ENCODE measurements at places on chromosomes 12 and 14.

DNA sequence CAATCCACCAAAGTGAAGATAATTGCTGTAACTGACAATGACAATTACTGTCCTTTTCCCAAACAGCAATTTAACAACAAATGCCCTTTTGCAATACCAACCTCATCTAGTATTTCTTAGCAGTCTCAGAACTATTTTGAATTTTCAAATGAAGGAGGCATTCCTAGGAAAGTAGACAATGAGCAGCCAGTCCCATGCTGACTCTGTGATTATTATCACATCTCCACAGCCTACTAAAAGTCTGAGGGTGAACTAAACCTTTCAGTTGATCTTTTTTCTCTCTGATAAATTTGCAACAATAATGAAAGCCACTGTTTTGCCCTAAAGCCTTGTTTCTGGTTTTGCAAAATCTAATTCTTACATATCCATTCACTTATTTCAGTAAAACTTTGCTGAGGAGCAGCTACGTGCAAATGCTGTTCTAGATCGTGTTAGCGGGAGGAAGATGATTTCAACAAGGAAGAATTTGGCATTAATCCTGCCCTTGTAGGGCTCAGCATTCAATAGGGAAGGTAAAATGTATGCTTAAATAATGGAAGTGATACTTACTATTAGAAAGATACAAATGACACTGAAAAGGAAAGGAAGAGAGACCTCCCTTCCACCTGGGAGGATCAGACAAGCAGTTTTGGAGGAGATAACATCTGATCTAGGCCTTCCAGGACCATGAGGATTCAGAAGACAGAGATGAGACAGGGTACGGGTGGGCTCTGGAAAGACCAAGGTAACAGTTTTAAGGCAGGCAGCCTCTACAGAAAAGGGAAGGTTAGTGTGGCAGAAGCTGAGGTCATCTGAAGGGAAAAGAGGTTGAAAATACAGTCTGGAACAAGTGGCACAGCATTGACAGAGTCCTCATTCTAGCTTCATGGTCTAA, 47.4 kb downstream of the SLC38A1 start:
- no peak for DNase-seq

- no peak for DNase-seq
Measured at GRCh38 chr12:59708484-59708883, 112.7 kb downstream of the SLC16A7 start.

- no peak for DNase-seq
Measured at GRCh38 chr12:28294300-28294699, 104.0 kb downstream of the CCDC91 start.

DNA sequence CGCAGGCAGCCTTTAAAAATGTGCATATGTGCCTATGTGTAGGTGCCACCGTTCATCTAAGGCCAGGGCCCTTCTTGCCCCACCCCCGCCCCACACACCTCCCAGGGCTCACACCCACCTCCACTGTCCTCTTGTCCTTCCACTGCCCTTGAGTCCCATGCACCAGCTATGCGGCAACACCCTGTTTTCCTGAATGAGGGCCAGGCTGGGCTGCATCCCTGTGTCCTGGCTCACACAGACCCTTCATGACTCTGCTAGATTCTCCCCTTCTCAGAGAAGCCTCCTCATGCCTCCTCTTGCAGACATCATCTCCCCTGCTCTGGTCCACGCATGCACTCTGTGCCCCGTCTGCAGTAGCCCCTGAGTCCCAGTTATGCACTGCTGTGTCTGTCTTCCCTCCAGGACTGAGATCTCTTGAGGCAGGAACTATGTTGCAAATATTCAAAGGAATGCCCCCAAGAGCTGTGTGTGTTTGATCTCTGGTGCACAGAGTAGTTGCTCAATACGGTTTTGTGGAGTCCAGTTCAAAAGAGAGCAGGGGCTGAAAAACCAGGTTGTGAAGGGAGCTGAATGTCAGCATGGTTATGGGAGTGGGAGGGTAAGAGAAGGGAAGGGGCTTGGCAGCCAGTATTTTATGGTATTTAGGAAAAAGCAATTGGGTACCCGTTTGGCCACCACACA, 47.3 kb upstream of the ESRRB start:
- DNase-seq = no peak

GRCh38 chr12:52692254-52692653, 11.1 kb downstream of the KRT77 start:
- no peak for DNase-seq

DNA sequence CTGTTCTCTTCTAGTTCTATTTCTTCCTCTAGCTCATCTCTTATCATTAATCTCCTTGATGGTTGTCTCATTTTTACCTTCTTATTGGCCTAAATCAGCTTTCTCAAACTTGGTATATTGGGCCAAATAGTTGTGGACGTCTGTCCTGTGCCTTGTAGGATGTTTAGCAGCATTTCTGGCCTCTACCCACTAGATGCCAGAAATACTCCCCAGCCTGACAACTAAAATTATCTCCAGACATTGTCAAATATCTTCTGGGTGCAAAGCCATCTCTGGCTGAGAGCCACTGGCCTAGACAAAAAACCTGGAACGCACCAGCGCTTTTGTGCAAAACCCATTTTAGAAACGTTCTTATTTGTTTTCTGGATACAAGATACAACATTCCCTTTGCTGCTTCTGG, 38.8 kb upstream of the LRRC10 start:
- DNase-seq = no peak

- DNase-seq = no peak
Measured at GRCh38 chr12:44025499-44025898, 189.6 kb downstream of the TMEM117 start.

GRCh38 chr12:111168009-111168900, 200.6 kb downstream of the PHETA1 start:
- DNase-seq = no peak

DNA sequence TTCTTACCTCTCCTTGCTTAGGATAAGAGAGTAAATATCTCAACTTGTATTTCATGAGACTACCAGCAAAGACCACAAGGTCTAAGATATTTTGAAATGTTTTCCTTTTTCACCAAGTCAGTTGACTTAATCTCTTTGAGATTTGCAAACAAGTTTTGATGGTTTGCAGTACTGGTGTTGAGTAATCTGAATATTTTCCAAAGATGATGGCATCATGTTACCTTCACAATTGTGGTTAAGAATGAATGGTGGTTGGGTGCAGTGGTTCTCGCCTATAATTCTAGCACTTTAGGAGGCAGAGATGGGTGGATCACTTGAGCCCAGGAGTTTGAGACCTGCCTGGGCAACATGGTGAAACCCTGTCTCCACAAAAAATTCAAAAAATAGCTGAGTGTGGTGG, 225.7 kb downstream of the TMTC2 start:
- DNase-seq = no peak

GRCh38 chr12:70609739-70610491, 27.3 kb downstream of the PTPRB start:
- DNase-seq = no peak

GRCh38 chr12:72313806-72314205, 41.6 kb downstream of the TRHDE start:
- no peak for DNase-seq

GRCh38 chr12:52197371-52198231, 5.8 kb upstream of the KRT80 start:
- DNase-seq = no peak

GRCh38 chr12:54148560-54149429, 40.0 kb downstream of the SMUG1 start:
- no peak for DNase-seq

GRCh38 chr14:52055167-52055566, 13.7 kb downstream of the NID2 start:
- DNase-seq = no peak

GRCh38 chr12:110581931-110582275, 1.2 kb downstream of the PPTC7 start:
- no peak for DNase-seq

DNA sequence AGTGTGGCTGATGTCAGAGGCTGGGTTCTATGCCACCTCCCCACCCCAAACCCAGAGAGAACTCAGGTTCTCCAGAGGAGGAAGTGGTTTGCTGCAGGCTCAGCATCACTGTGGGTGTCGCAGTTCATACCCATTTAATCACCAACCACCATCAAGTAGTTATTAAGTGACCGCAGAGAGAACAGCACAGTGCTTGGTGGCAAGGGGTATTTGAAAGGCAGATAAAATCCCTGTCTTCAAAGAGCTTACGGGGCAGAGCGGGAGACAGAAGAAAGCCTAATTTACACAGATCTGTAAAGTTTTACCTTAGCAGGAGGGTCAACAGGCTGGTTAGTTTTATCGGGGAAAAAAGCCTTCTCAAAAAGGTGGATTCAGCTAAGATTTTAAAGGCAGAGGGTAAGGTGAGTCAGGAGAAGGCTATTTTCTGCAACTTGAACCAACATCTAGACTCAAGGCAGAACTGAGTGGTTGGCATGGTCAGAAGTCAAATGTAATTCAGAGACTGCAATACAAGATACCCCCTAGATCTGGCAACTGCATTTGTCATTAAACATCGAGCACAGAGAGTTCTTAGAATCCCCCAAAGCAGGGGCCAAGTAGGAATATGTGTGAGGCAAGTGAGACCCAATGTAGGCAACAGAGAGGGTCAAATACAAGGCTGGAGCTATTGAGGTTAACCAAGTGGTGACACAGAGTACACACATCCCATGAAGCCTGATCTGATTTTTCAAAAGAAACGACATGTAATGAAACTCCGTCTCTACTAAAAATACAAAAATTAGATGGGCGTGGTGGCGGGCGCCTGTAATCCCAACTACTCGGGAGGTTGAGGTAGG, 13.2 kb downstream of the PXN start:
- DNase-seq = no peak

DNA sequence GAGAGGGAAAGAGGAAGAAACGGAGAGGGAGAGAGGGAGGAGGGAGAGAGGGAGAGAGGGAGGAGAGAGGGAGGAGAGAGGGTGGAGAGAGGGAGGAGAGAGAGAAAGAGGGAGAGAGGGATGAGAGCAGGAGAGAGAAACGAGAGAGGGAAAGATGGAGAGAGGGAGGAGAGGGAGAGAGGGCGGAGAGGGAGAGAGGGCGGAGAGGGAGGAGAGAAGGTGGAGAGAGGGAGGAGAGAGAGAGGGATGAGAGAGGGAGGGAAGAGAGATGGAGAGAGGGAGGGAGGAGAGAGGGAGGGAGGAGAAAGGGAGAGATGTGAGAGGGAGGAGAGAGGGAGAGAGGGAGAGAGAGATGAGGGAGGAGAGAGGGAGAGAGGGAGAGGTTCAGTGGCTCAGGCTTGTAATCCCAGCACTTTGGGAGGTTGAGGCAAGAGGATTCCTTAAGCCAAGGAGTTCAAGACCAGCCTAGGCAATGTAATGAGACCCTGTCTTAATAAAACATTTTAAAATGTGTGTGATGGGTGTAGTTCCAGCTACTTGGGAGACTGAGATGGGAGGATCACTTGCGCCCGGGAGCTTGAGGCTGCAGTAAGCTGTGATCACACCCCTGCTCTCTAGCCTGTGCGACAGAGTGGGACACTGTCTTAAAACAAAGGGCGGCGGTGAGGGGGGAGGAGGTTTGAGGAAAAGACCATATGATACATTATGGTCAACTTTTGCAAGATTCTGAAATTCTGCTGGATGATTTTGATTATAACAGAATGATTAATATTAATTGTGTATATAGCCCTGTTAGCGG, 21.3 kb upstream of the SNRPF start:
- DNase-seq = no peak

DNA sequence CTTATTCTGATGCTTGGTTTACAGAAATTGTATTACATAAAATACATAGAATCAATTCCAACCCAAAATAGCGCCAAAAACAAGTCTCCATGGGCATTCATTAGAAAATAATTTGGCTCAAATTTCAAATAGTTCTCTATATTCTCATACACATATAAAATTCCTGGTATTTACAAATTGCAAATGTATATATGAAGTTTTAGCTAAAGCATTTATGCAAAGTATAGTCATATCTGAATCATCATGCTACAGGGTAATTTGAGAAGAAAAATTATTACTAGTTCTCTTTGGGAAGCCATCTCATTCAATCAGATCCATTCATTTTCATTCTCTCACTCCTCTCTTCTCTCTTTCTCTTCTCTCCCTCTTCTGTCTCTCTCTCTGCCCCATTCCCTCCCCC, 257.8 kb downstream of the DPF3 start:
- no peak for DNase-seq

DNA sequence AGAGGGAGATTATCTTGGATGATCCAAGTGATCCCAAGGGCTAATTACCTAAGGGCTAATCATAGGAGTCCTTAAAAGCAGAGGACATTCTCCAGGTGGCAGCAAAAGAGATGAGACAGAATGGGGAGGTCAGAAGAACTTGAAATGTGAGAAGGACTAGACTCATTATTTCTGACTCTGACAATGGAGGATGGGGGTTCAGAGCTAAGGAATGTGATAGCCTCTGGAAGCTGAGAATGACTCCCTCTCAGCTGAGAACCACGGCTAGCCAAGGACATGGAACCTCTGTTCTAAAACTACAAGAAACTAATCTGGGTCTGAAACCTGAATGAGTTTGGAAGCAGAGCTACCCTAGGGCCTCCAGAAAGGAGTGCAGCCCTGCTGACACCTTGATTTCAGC, 35.6 kb upstream of the ANKS1B start:
- DNase-seq = peak; percentile 31

DNA sequence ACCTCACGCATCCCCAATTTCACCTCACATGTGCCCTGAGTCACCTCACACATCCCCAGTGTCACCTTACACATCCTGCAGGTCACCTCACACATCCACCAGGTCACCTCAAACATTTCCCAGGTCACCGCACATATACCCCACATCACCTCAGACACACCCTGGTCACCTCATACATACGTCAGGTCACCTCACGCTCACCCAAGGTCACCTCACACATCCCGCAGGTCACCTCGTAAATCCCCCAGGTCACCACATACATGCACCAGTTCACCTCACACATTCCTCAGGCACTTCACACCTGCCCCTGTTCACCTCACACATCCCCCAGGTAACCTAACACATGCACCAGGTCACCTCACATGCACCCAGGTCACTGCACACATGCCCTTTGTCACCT, 864.0 kb downstream of the TMEM121 start:
- DNase-seq = no peak

- DNase-seq = no peak
Measured at GRCh38 chr14:58702441-58703160, 64.8 kb downstream of the DACT1 start.

DNA sequence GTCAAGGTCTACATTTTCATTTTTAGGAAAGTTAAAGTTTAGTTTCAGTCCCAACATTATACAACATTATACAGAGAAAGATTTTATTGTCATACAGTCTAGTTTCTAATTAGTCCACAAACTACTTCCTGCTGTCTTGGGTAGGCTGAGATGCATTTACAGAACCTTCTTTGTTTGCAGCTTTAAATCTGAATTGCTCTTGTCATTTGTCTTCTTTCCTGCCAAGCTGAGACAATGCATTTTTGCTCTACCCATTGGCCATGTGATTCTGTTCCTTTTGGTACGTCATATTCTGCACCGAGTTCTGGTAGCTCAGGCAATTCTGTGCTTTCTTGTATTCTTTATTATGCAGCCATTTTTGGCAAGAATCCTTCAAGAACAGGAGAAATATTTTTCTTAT, 228.5 kb downstream of the ATP23 start:
- DNase-seq = no peak

DNA sequence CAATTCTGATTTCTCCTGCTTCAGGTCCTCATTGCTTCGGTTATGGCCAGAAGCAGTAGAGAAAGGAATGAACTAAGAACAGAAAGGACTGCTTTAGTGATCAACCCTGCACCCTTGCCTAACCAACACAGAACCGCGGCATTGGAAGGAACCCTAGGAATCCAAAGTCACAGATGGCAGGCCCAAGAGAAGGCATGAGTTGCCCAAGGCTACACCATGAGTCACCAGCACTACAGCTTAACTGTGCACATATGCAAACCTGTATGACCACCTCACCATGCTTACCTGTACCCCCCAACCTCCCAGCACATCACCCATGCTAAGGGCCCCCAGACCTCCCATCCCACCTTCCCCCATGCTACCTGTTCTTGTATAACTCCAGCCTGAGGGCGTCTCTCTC, 25.9 kb upstream of the BLTP3B start:
- no peak for DNase-seq

GRCh38 chr12:90987520-90987919, 17.3 kb downstream of the EPYC start:
- DNase-seq = no peak
